ENCODE measurements at places on chromosomes 11 and 22.

GRCh38 chr11:16280256-16280682 lies 76.1 kb downstream of the SOX6 start:
- DNase-seq: no peak

DNA sequence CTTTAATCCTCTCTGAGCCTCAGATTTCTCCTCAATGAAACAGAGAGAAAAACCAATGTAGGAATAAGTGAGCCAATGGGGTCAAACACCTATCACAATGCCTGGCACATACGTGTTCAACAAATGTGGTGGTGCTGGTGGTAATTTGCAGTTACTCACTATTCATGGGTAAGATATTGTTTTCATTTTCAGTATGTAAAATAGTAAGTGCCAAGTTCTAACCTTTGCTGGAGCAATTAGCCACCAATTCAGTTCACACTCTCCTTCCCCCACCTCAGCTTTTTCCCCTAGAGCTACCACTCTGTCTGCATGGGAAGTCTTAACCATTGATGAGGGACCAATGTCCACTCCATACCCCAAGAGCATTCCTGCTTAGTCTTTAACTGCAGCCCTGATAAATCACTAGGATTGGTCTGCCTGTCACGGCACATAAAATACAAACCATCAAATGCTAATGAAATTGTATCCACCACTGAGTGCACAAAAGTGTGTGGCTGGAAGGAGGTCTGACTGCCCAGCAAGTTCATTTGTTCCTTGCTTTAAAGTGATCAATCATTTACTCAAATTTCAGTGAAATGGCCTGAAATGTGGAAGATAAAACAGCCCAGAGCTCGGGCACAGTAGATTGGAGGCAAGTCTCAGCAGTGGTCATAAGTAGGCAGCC lies 187.4 kb upstream of the API5 start:
- no peak for DNase-seq

DNA sequence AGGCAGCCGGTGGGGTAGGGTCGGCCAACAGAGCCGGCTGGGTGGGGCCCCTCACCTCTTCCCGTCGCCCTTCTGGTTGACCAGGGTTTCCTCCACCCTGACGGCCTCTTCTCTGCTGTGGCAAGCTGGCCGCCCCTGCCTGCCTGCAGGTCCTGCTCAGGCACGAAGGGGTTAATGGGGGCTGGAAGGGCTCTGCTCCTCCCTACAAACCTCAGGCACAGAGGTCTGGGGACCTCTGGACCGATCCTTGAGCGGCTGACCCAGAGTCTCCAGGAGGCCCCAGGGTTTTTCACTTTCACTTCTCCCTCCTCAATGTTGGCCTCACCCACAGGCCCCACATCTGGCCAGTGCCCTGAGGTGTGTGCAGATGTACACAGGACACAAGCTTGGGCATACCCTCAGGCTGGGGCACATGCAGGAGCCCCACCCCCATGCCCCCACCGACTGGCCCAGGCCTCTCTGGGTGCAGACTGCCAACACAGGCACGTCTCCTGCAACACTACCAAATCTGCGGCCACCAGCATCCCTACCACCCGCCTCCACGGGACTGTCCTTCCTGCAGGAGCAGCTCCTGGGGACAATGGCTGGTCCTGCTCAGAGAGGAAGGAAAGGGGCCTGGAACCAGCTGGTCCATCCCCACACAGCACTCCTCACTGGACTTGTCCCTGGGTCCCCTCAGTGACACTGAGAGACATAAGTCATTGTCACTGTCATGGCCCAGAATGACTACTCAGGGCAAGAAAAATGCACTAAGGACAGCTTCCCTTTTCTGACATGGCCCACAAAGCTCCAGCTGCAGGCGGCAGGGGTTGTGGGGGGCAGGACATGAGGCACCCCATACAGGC lies 3.2 kb upstream of the TBX1 start:
- DNase-seq: no peak

GRCh38 chr11:128884703-128885338 lies 6.3 kb upstream of the KCNJ5 start:
- no peak for DNase-seq

- DNase-seq: no peak
These were observed 23.1 kb downstream of the IGLL1 start for GRCh38 chr22:23557036-23557435.

- DNase-seq: no peak
These were observed 28.4 kb upstream of the UCP3 start for GRCh38 chr11:74037309-74037708.
